ENCODE measurements at places on chromosomes 7 and 10.

GRCh38 chr7:38245409-38245977 is 27.9 kb downstream of the TARP start:
- H3K27ac ChIP-seq = no peak overlapping the region
- DNase-seq = no peak
- no peak overlapping the region for H3K4me3 ChIP-seq
- no peaks in the 10 kb centered on the region for H3K4me1 ChIP-seq
- no peaks in the 10 kb centered on the region for H3K36me3 ChIP-seq
- no peaks in the 10 kb centered on the region for H3K27me3 ChIP-seq

GRCh38 chr10:71266147-71266917 is 52.7 kb upstream of the SLC29A3 start:
- no peak overlapping the region for H3K27ac ChIP-seq
- no peaks in the 10 kb centered on the region for H3K27me3 ChIP-seq

GRCh38 chr10:118373786-118374185 is 31.7 kb upstream of the FAM204A start:
- DNase-seq = no peak
- no peaks in the 10 kb centered on the region for H3K27me3 ChIP-seq
- H3K4me1 ChIP-seq = no peaks in the 10 kb centered on the region
- H3K36me3 ChIP-seq = no peaks in the 10 kb centered on the region

GRCh38 chr10:18066947-18067346 is 73.3 kb upstream of the CACNB2 start:
- H3K27ac ChIP-seq = no peak overlapping the region
- no peak overlapping the region for H3K4me3 ChIP-seq
- DNase-seq = no peak
- no peaks in the 10 kb centered on the region for H3K27me3 ChIP-seq

DNA sequence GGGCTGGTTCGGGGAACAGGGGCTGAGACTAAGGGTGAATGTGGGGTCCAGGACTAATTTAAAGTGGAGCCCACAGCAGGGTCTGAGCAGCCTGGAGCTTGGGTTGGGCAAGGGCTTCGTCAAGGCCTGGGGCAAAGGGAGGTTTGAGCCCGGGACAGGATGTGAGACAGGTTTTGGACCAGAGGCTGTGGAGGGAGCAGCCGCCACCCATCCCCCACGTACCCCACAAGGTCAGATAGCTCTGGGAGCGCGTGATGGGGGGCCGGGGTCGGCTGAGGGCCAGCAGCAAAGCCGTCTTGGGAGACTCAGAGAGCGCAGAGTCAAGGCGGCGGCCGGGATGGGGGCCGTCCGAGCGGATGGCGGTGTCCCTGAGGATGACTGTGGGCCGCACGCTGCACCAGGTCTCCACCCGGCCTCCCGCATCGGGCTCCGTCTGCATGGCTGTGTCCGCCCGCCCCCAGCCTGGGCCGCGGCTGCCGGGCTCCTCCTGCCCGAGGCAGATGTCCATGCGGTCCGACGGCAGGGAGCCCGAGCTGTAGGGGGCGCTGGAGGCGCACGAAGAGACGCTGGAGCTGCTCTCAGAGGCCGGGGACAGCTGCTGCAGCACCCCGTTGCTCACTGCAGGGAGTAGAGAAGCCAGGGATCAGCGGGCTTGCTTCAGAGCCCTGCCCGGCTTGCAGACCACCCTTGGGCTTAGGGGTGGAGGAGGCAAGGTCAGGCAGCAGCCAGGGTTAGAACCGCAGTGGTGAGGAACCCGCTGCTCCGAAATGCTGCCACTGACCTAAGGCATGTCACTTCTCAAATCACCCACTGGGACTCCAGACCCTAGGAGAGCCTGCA is 12.1 kb downstream of the PDZD7 start:
- DNase-seq = no peak
- no peaks in the 10 kb centered on the region for H3K36me3 ChIP-seq
- no peak overlapping the region for H3K27ac ChIP-seq
- H3K4me1 ChIP-seq = peaks cover 12% of the 10 kb centered on the region

DNA sequence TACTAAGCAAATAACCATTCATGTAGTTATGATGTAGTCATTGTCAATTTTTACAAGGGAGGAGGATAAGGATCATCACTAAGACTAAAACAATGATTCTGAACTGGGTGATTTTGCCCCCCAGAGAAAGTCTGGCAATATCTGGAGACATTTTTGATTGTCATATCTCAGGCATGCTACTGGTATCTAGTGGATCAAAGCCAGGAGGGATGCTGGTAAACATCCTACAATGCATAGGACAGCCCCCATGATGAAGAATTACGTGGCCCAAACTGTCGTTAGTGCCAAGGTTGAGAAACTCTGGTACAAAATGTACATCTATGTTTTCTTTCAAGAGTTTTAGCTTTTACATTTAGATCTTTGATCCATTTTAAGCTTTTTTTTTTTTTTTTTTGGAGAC is 57.3 kb downstream of the GBF1 start:
- no peaks in the 10 kb centered on the region for H3K36me3 ChIP-seq
- H3K4me3 ChIP-seq = no peak overlapping the region
- H3K27me3 ChIP-seq = no peaks in the 10 kb centered on the region
- no peak overlapping the region for H3K27ac ChIP-seq
- H3K4me1 ChIP-seq = no peaks in the 10 kb centered on the region

- H3K4me1 ChIP-seq = no peaks in the 10 kb centered on the region
- no peaks in the 10 kb centered on the region for H3K27me3 ChIP-seq
- H3K36me3 ChIP-seq = no peaks in the 10 kb centered on the region
Observed at GRCh38 chr10:117754770-117755658, 212.5 kb downstream of the EMX2 start.

DNA sequence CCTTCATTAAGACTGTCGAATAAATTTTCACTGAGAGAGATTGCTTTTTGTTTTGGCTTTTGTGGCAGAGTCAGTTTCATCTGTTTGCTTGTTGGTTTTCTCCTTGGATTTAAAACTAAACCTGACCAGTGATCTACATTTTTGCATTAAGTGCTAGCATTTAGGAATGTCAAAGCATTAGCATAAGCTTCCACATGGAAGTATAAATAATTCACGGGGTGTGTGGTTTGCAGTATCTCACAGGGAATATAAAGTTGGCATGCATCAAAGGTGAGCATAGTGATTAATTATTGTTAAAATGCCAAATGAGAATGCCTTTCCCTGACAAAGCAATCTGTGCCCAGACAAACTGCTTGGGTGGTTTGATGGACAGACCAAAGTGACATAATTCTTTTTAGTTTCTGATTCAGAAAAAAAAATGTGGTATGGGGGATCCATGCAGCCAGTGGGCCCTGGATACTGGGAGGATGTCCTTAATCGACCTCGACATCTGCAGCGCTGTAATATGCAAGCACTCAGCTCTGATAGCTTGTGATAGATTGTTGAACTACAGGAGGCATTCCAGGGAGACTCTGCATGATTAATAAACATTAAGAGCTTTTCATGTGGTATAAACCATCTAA is 339.3 kb upstream of the POM121L12 start:
- H3K27me3 ChIP-seq = no peaks in the 10 kb centered on the region
- no peak overlapping the region for H3K27ac ChIP-seq
- no peak for DNase-seq
- no peak overlapping the region for H3K4me3 ChIP-seq
- no peaks in the 10 kb centered on the region for H3K4me1 ChIP-seq
- H3K36me3 ChIP-seq = no peaks in the 10 kb centered on the region

DNA sequence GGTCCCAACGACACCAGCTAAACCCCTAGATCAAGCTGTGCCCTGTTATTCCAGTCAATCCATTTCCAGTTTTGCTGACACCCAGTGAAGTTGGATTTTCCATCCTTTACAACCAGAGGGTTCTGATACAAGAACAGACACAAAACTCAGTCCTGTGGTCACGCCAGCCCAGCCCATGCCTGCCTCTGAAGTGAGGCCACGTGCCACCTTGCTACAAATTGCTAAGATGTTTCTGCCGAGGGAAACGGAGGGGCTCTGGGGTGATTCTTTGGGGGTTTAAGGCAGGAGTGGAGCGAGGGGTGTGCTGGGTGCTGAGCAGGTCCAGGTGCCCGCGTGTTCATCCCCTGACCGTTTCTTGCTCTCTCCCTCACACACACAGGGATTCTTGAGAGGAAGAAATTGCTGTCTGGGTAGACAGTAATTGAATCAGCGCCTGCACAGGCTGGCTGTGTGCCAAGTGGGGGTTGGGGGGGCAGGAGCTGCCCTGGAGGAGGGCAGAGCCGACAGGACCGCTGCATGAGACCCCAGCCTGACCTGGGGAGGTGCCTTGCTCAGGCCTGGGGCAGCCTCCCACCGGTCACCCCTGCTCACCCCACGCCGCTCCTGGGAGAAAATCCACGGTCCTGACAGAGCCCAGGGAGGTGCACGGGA is 38.1 kb downstream of the ADAP1 start:
- no peak overlapping the region for H3K4me3 ChIP-seq
- peaks cover 5% of the 10 kb centered on the region for H3K36me3 ChIP-seq
- H3K27ac ChIP-seq = no peak overlapping the region
- no peaks in the 10 kb centered on the region for H3K27me3 ChIP-seq
- H3K4me1 ChIP-seq = peaks cover 12% of the 10 kb centered on the region
- no peak for DNase-seq

DNA sequence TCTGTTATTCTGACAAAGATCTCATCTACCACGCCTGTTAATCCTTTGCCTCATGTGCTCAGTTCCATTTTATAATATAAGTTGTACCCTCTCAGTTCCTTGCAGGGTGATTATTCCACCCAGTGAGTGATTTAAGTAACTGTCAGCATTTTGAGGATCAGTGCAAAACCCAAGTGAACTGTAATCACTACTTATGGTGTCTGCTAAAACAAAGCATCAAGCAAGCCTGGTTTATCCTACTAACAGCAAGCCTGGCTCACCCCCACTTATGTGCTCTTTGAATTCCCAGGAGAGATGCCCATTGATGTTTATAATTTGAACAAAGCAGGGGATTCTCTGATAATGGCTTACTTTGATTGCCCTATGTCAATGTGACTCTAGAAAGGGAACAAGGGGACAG is 186.8 kb upstream of the LRGUK start:
- H3K27me3 ChIP-seq = no peaks in the 10 kb centered on the region
- H3K4me1 ChIP-seq = no peaks in the 10 kb centered on the region
- no peak overlapping the region for H3K27ac ChIP-seq
- DNase-seq = no peak

DNA sequence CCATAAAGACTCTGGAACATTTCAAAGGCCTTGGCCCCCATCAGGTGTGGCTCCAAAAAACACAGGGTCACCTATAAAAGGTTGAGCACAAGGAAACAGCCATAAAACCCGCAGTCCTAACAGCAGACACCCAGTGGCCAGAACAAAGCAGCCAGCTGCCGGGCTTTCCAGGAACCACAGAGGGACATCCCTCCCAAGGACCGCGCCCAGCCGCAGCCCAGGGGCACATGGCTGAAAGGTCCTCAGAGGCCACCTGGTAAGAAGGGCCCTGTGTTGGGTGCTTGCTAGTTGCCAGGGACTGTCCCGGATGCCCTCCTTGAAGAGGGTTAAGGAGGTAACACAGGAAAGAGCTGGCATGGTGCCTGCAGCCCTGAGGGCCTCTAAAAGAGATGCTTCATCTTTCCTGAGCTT is 32.7 kb downstream of the KCNMA1 start:
- no peak overlapping the region for H3K27ac ChIP-seq
- H3K4me1 ChIP-seq = peaks cover 70% of the 10 kb centered on the region
- no peak for DNase-seq
- no peaks in the 10 kb centered on the region for H3K27me3 ChIP-seq
- no peaks in the 10 kb centered on the region for H3K36me3 ChIP-seq

DNA sequence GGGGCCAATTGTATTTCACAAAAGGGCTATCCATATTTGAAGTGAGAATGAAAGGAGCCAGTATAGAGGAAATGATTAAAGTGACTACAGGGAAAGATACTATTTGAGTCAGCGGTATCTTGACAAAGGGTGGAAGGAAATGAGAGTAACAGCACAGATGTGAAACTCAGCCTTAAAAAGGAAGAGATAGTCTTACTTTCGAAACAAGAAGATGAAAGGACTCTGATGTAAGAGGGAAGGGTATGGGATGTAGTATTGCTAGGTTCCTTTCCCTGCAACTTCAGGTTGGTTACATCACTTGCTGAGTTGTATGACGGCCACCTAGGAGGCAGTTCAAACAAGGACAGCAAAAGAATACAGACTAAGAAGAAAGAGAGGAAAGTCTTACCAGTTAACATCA is 13.7 kb downstream of the CISD1 start:
- DNase-seq = no peak
- no peaks in the 10 kb centered on the region for H3K36me3 ChIP-seq
- peak overlapping the region; percentile 43 for H3K27ac ChIP-seq
- no peak overlapping the region for H3K4me3 ChIP-seq
- peaks cover 32% of the 10 kb centered on the region for H3K4me1 ChIP-seq
- no peaks in the 10 kb centered on the region for H3K27me3 ChIP-seq

GRCh38 chr7:146057958-146058357 is 58.6 kb upstream of the CNTNAP2 start:
- no peak overlapping the region for H3K4me3 ChIP-seq
- H3K36me3 ChIP-seq = no peaks in the 10 kb centered on the region
- no peak overlapping the region for H3K27ac ChIP-seq
- DNase-seq = no peak
- H3K27me3 ChIP-seq = no peaks in the 10 kb centered on the region
- H3K4me1 ChIP-seq = no peaks in the 10 kb centered on the region

- H3K4me1 ChIP-seq = peaks cover 83% of the 10 kb centered on the region
- no peaks in the 10 kb centered on the region for H3K27me3 ChIP-seq
- no peak for DNase-seq
- peak overlapping the region; percentile 80 for H3K27ac ChIP-seq
- H3K36me3 ChIP-seq = peaks cover 12% of the 10 kb centered on the region
- H3K4me3 ChIP-seq = no peak overlapping the region
Observed at GRCh38 chr10:124722798-124723783, 21.1 kb downstream of the FAM53B start.

DNA sequence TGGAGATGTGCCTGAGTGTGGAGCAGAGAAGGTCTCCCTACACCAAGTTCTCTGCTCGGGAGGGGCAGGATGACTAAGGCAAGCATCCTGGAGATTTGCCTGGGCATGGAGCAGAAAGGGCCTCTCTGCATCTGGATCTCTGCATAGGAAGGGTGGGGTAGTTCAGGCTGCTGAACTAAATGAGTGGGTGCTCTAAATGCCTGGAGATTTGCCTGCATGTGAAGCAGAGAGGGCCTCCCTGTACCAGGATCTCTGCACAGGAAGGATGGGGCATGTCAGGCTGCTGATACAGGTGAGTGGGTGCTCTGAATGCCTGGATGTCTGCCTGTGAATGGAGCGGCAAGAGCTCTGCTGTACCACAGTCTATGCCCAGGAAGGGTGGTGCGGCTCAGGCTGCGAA is 680.7 kb downstream of the SUGCT start:
- no peaks in the 10 kb centered on the region for H3K4me1 ChIP-seq
- H3K27ac ChIP-seq = no peak overlapping the region
- H3K36me3 ChIP-seq = no peaks in the 10 kb centered on the region
- DNase-seq = no peak
- H3K27me3 ChIP-seq = no peaks in the 10 kb centered on the region

- H3K27ac ChIP-seq = no peak overlapping the region
- no peaks in the 10 kb centered on the region for H3K27me3 ChIP-seq
- H3K4me1 ChIP-seq = peaks cover 9% of the 10 kb centered on the region
- no peak for DNase-seq
- no peaks in the 10 kb centered on the region for H3K36me3 ChIP-seq
- peak overlapping the region; percentile 2 for H3K4me3 ChIP-seq
Observed at GRCh38 chr7:70638158-70639107, 493.5 kb upstream of the GALNT17 start.

DNA sequence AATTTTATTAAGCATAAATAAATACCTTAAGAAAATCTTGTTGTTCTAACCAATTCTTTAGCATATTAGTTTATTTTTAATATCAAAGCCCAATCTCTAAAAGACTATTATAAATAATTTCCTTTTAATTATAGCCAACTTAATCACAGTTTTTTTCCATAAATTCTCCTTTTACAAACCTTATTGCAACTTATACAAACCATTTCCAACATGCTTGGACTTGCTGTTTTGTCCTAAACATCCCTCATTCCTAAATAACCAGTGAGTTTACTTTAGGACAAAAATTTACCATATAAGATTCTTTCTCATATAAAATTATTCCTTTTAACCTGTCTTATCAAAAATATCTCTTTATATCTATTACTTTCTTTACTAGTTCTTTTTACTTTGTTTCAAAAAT is 25.2 kb upstream of the LSM8 start:
- no peak overlapping the region for H3K4me3 ChIP-seq
- H3K36me3 ChIP-seq = no peaks in the 10 kb centered on the region
- H3K27ac ChIP-seq = no peak overlapping the region
- no peaks in the 10 kb centered on the region for H3K4me1 ChIP-seq
